ENCODE measurements at places on chromosomes 5 and 9.

DNA sequence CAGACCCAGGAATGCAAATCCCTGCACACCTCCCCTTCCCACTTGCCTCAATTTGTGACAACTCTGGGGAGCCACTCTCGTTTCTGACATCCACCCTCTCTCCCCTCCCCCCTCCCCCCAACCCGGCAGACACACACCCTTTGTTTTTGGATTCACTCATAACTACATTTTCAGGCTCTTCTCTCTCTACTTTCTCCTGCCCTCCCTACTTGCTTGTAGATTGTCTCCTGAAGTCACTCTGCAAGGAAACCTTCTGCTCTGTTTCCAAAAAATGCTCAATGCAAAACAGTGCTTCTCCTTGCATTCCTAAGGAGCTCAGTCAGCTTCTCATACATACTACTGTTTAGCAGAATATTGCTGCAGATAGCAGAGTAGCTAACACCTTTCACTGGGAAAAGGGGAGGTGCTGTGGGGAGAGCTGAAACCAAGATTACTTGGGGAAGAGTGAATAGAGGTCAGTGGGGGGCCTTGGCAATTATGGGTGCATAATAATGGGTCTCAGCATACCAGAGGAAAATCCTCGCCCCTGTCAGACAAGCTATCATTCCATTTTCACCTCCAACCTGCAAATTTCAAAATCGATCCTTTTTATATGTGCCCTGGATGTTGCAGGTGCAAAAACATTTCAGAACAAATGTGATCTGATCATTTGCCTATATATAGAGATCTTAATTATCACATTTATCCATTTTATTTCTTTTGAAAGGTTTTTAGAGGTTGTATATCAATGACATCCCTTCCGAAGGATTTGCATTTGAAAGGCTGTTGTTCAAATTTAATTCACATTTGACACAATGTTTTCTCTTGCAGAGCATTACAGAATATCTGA is 1860.7 kb upstream of the WWC1 start:
- no peak for DNase-seq

GRCh38 chr5:54608423-54609085 is 91.0 kb downstream of the SNX18 start:
- DNase-seq = no peak

DNA sequence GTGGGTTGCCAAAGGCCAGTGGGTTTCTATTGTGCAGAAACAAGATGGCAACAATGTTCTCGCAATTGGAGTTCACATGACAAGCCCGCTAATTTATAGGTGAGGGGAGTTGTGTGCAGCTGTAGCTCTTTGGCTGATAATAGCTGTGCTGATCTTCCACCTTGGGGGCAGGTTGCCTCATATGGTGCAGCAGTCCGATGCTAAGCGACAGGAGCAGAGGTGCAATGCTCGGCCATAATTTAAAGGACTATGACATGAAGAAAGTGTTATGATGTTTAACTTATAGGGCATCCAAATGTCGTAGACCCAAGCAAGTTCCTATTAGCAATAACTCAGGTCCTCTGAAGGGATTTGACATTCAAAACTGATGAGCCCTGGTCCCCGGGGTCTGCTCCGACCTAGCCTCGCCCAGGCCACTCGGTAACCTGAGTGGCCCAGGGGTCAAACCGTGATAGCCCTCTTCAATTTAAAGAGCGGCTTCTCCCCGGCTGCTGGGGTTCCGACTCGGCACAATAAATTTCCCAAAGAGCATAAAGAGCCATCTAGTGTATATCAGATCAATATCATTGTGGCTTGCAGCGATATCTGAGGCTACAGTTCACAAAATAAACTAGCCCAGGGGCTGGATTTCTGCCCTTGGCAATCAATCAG is 724.0 kb downstream of the IRX1 start:
- DNase-seq = no peak

DNA sequence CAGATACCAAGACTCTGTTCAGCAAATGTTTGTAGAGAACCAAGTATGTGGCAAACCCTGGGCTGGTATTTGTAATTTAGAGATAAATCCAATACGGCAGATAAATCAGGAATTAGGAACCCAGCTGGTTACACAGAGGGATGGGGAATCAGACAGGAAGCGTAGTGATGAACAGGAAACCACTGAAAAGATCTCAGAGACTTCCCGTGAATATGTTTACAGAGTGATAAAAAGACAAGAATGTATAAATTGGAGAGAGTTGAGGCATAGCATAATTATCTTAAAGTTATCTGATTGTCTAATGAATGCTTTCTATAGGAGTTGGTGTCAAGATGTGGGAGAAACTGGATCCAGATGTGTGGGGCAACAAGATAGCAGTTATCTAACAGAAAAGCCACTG is 246.6 kb upstream of the SMARCA2 start:
- no peak for DNase-seq

GRCh38 chr5:137666461-137666850 is 69.4 kb downstream of the KLHL3 start:
- no peak for DNase-seq

GRCh38 chr5:89229331-89230070 is 346.5 kb upstream of the MEF2C start:
- no peak for DNase-seq

- DNase-seq = no peak
Measured at GRCh38 chr5:89004379-89004778, 121.4 kb upstream of the MEF2C start.

GRCh38 chr5:151186538-151186937 is 29.0 kb upstream of the ANXA6 start:
- no peak for DNase-seq

DNA sequence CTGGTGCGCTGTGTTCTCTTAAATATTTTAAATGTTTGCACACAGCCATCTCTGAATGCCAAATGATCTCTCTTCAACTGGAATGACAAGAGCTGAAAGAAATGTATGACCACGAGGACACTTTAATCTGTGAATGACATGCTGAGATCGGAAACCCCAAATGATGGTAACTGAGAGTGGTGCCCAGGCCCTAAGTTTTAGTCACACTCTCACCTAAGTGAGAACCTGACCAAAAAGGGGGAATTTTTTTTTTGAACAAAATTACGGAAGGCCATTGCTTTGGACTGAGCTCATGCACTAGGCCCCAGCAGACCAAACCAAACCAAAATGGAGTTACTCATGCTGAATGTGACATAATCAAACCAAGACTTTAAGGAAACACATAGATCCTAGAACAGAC is 167.1 kb upstream of the TUT7 start:
- no peak for DNase-seq

GRCh38 chr9:4116071-4116581 is 183.7 kb downstream of the GLIS3 start:
- no peak for DNase-seq

GRCh38 chr9:8491563-8491962 is 692.0 kb upstream of the DMAC1 start:
- no peak for DNase-seq

DNA sequence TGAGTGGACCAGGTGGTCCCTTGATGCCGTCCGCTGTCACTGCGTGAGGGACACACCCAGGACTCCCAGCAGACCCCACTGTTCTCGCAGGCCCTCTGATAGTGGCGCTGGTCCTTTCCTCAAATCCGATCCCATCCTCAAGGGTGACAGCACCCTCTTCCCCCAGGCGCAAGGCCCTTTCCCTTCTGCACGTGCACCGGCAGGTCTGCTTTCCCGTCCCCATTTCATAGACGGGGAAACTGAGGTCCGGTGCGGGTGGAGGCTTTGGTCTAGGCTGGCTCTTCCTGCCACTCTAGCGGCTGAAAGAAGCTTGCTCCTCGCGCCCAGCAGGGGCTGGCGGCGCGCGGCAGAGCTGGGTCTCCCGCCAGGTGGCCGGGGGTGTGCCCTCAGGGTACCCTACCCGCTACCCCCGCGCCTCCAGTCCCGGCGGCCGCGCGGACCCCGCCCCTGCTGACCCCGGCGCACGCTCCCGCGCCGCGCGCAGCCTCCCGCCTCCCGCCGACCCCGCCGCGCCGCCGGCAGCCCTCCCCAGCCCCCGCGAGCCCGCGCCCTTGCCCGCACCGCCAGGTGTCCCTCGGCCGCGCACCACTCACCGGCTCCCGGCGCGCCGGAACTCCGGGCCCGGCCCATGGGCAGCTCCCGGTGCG is 453 bp downstream of the RASGEF1C start:
- DNase-seq = no peak

DNA sequence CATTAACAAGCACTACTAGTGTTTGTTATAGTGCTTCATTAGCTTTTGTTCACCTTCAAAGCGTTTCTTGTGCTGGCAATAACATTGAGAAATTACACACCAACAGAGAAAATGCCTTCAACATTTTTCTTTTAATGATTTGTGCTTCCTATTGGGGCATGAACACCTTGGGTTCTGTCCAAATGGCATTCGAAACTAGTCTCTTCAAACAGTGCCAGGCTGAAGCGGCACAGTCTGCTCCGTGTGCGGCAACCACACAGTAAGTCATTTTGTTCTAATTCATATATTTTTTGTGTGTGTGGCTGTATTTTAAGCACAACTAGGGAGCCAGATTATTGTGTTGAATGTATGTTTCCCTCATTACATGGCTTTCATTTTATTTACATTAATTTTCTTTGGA is 414.7 kb upstream of the SGCD start:
- DNase-seq = no peak

Data from stimulated activated CD8-positive, alpha-beta memory T cell treated with anti-CD3 and anti-CD28 coated beads, Interleukin-12 subunit alpha, Interleukin-12 subunit beta, amount 100 ng/mL, for 4 hours (primary cell).